ENCODE measurements at places on chromosomes 2 and 18.

DNA sequence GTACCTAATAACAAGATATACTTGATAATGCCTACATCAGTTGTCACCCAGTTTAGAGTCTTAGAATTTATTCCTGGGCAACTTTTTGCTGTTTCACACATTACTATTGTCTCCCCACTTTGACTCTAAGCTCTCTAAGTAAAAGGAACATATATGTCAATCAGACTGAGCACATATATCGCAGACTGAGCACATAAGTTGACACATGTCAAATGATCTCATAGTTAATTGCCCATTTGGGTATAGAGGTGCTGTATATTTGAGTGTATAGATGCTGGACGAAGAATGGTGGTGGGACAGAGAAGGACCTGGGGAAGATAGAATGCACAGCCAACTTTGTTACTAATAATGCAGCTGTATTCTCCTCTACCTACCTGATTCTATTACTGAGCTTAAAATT, 746.0 kb upstream of the CDH2 start:
- no peak for DNase-seq

GRCh38 chr18:77039196-77040130, 93.1 kb downstream of the MBP start:
- no peak for DNase-seq

DNA sequence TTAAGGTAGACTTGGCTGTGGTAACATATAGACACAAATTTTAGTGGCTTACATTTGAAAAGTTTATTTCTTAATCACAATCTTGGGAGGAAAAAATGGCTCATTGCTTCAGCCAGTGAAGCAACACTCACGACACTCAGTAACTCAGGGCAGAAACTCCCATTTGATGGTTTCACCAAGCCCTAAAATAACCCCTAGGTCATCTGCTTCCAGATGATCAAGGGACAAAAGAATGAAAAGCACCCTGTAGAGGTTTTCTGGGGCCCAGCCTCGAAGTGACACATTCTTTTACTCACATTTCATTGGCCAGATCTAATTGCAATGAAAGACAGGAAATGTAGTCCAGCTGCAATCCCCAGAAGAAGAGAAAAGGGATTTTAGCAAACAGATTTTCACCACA, 275.9 kb downstream of the TMX3 start:
- DNase-seq = no peak

DNA sequence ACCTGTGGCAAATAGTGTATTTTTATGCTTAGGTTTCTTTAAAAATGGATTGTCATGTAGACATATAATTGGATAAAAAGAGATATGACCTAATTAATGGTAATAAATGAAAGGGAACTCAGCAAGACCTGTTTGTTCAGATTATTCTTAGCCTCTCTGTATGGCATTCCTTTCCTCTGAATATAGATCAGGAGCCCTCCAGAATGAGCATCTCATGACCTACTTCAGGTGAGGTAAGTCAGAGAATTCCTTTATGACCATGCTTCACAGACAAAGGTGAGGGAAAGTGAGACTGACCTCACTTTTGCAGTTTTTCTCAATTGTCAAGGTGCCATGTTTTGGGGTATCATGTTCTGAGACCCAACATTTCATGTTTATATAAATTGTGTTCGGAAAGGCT, 1744.3 kb upstream of the PIK3C3 start:
- no peak for DNase-seq

- no peak for DNase-seq
Measured at GRCh38 chr2:48749291-48750127, 6.0 kb downstream of the LHCGR start.

- DNase-seq = no peak
Measured at GRCh38 chr2:109222825-109223471, 93.9 kb downstream of the SH3RF3 start.

- DNase-seq = no peak
Measured at GRCh38 chr2:128308284-128308731, 10.4 kb downstream of the HS6ST1 start.

- DNase-seq = no peak
Measured at GRCh38 chr2:23241121-23241520, 143.9 kb upstream of the KLHL29 start.

DNA sequence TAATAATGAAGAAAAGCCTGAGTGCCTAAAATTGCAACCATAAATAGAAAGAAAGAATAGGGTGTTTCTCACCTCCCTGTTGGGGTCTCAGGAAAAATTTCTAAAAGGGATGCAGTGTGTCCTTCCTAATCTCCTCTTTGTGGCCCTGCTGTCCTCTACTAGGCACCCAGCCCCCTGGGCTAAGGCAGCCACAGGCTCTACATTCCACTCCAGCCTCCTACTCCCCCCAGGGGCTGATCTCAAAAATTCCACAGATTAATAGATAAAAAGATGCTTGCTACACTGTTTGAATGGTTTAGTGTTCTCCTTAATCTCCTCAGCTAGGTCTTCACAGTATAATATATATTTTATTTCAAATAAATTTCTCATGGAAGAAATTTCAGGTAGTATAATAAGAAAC, 17.6 kb downstream of the SATB2 start:
- DNase-seq = no peak

DNA sequence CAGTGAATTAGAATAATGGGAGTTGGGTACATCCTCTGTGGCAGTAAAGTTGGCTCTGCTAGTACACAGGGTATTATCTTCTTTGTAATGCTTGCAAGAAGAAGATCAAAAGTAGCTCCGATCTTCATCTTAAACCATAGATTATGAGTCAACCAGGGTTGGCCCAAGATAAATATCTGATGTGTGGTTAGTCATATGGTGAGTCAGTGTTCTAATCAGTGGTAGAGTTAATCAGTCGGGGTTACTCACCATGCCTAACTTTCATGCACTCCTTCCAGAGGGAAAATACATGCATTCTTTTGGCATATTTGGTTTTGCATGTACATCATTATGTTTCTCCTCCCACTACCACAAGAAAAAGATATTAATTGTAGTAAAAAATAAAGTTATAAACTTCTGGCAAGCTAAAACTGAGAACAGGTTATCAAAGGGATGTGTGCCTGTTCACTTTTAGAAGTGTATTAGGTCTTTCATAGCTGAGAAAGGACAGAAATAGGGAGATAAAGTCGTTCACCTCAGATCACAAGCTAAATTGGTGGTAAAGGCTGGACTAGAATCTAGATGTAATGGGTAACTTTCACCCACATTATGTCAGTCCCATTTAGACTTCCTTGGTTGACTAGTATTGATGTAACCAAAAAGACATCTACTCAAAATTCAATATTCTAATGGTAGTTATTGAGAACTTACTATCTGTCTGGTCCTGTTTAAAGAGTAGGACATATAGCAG, 684.4 kb downstream of the IRS1 start:
- DNase-seq = no peak

DNA sequence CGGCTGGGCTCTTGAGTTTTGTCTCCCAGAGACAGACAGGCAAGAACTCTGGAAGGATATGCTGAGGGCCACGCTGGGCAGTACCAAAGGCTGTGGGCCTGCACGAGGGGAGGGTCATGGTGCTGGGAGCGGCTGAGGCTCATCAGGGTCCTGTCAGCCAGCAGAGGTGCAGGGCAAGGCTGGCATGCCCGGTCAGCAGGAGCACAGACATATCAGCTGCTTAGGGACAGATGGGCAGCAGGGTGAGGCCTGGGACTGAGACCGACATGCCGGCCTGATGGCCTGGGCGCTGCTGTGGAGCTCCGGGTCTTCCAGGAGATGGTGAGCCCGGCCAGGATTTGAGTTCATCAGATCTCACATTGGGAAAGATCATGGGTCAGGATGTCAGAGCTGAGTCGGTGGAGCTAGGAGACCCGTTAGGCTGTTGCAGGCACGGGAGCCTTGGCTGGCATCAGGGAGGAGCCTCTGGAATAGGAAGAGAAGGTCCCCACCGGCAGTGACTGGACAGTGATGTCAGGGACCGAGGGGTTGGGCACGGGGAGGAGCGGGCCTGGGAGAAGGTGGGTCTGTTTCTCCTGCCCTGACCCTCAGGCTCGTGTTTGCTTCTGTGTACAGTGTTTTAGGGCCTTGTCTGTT, 18.8 kb downstream of the CNDP2 start:
- no peak for DNase-seq

DNA sequence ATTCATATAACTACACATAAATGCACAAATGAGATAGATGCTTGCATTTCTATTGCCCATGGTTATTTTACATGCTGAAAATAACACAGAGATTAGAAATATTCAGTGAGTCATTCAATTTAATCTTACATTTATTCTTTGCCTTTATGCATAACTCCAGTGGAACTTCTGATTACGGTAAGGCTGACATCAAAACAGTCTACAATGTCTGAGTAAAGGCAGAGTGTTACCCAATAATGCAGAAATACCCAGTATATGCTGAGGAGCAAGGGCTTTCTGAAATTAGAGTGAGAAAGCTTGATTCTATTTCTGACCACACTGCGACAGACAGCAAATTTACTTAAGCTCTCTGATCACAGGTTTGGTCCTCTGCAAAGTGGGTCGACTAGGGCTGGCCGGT, 9.2 kb downstream of the NMI start:
- no peak for DNase-seq

DNA sequence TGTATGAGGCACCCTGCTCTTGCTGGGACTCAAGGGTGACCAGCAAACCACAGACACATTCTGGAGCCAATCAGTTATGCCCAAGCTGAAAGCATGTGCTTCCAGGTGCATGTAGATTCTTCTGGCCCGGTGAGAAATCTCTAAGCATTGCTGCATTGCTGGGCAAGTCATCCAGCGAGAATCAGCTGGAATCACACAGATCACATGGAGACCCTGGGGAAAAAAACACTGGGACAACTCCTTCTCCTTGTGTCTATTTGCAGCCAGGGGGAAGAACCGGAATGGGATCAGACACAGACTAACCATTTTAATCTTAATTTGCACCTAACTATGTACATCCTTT, 119.7 kb upstream of the KLF7 start:
- DNase-seq = no peak

GRCh38 chr2:40639320-40639719, 187.4 kb upstream of the SLC8A1 start:
- DNase-seq = no peak

DNA sequence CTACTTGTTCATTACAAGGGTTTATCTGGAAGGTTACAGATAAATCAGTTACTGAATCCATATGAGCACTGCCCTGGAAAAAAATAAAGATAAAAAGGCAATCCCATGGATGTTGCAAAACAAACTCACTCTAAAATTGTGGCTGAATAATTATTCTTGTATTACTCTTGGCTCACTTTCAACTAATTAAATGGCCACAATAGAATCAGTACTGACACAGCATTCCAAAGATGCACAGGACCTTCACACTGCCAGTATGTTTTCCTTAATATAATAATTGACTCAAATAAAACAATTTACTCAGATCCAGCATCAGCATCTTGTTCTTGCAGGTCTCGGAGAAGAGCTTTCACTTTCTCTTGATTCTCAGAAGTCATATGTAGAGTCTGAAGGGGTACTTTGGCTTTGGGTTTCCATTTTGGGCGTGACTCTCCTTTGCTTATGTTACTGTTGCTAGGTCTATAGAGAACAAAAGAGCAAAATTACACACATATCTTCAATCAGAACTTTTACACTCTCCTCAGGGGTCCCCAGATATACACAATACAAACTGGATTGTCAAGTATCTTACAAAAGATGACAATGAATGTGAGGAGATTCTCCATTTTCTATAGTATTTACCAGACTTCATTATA, 12.6 kb downstream of the DHX57 start:
- DNase-seq = no peak

GRCh38 chr18:8248576-8248975, 360.7 kb upstream of the RAB12 start:
- no peak for DNase-seq

DNA sequence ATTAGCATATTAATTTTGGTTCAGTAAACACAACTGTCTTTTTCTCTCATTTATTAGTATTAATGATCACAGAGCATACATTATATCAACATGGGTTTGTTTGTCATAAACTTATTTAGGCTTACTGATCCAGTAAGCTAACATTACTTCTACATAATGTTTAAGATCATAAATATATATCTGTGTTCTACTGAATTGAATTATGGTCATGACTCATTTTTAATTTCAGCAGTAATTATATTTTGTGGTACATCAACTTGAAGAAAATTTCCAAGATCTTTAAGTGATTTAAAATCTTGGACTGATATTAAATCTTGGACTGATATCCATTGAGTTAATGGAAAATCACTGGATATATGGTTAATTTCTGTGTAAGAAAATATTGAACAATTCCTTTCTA, 111.7 kb downstream of the CALCRL start:
- DNase-seq = no peak

GRCh38 chr2:172095905-172096625, 6.6 kb downstream of the DLX2 start:
- DNase-seq = no peak

- no peak for DNase-seq
Measured at GRCh38 chr2:112627060-112628040, 18.4 kb upstream of the SLC20A1 start.
